ENCODE measurements at places on chromosomes 4 and X.
A peak's percentile ranks its signal among the peaks of the same experiment; 100 is the strongest.

DNA sequence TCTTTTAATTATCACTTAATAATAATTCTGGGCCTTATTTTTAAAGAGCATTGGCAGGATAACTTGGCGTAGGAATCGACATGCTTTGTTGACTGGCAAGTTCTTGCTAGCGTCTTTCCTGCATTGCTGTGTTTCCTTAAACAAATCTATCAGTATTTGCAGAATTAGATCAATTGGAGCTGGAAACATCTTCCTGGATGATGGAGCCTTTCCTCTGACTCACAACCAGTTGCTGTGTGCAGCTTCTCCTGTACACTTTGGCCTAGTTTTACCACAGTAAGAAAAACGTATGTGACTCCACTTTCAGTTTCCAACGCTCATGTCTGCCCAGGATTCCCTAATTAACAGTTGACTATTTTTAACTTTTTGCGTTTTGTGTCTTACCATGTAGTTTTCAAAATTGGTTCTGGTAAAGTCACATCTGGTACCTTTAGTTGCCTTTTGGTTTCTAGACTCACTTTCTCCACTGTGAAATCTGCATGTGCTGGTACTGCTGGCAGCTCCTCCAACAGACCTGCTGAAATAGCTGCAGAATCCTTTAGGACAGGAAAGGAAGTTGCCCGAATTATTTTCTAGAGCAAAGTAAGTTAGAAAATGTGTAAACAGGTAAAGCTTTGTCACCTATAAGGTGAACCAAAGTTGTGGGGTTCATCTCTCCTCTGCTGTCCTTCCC, 553.2 kb upstream of the FAT1 start:
- no peak for DNase-seq

DNA sequence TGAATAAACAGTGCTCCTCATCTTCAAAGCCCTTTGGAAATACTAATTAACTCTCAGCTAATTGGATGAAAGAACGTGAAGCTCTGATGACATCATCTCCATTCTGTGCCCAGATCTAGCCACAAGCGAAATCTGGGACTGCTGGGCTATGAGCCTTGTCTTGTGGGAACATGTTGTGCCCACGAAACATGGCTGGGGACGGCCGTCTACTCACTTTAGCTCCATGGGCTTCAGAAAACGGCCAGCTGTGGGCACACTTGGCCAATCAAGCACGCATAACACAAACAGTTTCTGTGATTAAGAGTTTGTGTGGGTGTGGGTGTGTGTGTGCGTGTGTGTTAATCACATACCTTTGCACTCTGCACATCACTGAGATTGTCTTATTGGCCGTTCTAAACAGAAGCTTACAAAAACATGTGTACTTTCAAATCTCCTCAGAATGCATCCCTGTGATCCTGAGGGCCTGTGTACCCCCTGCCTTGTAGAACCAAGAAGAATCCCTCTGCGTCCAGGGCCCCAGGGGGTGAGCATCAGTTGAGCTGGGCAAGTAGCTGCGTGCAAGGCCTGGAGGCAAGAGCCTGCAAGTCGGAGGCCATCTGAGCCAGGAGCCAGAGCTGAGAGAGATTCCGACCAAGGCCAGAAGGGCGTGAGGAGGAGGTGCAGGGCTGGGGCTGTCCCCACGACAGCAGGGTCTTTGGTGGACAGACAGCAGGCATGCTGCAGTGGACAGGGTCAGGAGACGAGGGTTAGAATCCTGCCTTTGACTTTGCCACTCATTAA, 18.7 kb upstream of the ZNF185 start:
- DNase-seq: no peak

- DNase-seq: no peak
Measured at GRCh38 chrX:53261355-53261972, 19.9 kb downstream of the IQSEC2 start.

DNA sequence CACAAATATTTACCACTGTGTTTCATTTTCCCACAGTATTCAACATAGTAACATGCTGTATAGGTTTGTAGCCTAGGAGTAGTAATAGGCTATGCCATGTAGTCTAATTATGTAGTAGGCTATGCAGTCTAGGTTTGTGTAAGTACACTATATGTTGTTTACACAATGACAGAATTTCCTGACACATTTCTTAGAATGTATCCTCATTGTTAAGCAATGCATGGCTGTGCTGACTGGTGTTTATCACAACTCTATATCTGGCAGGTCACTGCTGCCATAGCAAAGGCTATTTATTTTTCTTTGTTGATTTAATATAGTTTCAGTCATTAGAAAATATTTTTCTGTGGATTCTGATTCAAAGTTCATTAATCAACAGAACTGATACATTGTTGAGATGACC, 108.3 kb upstream of the TEX13A start:
- no peak for DNase-seq

DNA sequence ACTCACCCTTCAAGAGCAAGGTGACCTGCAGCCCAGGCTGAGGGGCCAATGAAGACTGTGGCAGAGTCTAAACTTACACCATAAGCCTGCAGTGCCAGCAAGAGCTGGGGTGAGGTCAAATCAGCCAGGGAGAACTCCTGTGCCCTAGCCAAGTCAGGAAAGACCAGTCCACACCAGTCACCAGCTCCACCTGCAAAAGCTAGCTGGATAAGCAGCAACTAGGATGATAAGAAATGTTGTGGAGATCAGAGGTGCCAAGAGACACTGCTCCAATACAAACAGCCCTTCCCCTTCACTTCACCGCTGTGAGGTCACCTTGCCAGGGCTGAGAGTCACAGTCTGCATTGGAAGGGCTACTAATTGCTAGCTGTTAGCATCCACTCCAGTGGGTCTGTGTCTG, 31.3 kb downstream of the NIPAL1 start:
- DNase-seq: no peak

GRCh38 chr4:56247646-56248045, 139.6 kb downstream of the AASDH start:
- DNase-seq: no peak

- no peak for DNase-seq
Measured at GRCh38 chr4:158291334-158292055, 81.2 kb downstream of the TMEM144 start.

- DNase-seq: no peak
Measured at GRCh38 chrX:115913575-115913974, 257.0 kb upstream of the AGTR2 start.

GRCh38 chr4:109615742-109616141, 55.7 kb downstream of the MCUB start:
- no peak for DNase-seq

GRCh38 chr4:102687373-102687981, 73.3 kb downstream of the MANBA start:
- DNase-seq: no peak

DNA sequence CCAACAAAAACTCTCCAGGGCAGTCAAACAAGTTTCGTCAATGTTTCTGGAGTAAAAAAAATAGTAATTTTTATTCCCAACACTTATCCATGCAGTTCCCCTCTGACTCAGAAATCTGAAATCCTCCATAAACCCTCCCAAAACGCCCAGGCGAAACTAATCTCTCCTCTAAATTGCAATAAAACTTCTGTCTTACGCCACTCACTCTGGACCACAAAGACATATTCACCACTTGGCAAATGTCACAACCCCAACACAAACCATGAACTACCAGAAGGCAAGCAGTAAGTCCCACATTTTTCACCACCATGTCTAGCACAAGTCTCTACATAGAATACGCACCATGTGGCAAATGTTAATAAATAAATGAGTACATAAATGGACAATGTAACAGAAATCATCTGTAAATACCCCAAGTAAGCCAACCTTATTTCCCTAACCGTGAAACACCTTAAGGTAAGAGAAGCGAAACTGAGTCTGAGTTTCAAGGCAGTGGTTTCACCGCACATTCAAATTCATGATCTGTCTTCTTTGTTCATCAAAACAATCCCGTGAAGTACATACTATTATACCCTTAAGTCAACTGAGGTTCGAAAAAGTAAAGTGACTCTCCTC, 1.6 kb downstream of the PAPSS1 start:
- no peak for DNase-seq

GRCh38 chrX:123835661-123836371, 24.0 kb upstream of the XIAP start:
- no peak for DNase-seq

DNA sequence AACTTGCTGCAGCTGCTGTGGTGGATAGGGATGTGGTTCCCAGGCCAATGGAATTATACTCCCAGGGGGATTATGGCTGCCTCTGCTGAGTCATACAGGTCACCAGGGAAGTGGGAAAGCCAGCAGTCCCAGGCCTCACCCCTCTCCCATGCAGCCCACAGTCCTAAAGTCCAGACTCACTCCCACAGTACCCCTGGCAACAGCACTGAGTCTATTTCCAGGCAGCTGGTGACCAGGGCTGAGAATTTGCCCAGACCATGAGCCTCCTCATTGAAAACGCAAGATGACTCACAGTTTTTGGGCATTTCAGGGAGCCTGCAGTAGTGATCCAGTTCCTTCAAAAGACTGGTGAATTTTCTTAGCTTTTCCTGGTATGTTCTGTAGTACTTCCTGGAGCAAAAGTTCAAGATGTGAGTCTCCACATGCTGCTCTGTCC, 137.6 kb downstream of the NPNT start:
- no peak for DNase-seq

DNA sequence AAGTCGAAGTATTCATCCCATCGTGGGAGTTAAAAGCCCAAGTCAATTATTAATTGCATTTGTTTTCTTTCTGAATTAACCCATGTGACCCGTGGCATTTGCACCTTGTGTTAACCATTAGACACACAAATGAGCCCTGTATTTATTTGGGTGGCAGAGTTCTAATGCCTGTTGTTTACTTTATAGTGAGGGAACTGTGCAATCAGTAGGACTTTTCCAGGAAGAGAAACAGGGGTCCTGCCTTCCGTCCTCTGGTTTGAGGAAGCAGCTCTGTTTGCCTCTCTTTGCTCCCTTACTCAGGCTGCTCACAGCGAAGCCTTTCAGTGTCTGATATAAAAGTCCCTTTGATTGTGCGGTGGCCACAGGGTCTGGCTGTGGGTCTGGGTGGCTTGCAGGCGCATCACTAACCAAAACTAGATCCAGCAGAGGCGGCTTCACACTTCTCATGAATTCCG, 263.6 kb downstream of the PTTG2 start:
- no peak for DNase-seq

DNA sequence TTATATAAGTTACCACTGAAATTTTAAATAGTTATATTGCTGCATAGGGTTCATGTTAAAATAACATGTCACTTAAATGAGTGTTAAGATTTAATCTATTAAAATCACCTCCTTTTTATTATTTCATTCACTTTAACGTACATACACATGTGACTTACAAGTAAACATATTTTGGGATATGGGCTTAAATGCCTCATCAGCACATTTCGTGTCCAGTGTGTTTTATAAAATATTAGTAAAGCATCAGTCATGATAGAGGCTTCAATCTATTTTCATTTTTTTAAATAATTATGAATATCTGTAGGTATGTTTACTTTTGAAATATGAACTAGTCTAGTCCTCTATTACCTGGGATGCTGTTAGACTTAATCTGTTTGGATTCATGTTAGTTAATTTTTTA, 143.6 kb downstream of the NPNT start:
- no peak for DNase-seq

DNA sequence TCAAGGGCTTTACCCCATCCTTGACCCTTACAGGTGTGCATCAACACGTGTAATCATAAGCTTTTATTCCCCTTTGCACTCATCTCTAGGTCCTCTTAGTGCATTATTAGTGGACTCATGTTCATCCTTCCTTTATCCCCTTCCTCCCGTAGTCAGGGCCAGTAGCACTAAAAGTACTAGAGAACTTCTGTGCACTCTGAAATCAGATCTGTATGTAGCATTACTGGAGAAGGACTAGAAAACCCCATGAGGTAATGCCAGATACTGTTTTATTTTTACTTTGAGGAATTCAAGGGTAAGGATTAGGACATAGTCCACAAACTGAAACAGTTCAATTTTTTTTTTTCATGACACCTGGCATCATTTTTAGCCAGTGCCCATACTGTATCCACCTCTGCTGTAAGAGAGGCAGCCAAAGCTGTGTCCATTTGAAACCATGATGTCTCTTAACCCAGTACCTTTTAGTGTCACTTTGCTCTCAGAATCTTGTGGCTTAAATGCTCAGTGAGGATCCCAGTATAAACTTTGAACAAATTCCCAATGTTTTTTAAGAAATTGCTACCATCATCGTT, 134.7 kb downstream of the FNIP2 start:
- DNase-seq: no peak

- no peak for DNase-seq
Measured at GRCh38 chr4:98232202-98232601, 29.0 kb upstream of the RAP1GDS1 start.

DNA sequence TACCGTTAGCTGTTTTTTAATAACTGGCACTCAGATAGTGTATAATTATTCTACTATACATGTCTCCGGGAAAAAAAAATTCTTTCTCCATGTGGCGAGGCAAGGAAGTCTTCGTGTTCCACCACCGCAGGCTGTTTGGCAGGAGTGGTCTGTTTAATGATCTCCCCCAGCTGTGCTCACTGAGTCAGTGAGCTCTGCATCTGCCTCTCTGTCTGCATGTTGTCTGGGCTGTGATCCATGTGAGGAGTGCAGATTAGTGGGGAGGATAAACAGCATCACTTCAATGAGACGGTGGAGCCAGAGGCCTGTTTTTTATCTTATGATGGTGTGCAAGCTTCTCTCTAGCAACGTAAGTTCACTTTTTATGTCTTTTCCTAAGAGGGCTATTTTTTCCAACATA, 69.8 kb downstream of the RPS3A start:
- peak; percentile 66 for DNase-seq

DNA sequence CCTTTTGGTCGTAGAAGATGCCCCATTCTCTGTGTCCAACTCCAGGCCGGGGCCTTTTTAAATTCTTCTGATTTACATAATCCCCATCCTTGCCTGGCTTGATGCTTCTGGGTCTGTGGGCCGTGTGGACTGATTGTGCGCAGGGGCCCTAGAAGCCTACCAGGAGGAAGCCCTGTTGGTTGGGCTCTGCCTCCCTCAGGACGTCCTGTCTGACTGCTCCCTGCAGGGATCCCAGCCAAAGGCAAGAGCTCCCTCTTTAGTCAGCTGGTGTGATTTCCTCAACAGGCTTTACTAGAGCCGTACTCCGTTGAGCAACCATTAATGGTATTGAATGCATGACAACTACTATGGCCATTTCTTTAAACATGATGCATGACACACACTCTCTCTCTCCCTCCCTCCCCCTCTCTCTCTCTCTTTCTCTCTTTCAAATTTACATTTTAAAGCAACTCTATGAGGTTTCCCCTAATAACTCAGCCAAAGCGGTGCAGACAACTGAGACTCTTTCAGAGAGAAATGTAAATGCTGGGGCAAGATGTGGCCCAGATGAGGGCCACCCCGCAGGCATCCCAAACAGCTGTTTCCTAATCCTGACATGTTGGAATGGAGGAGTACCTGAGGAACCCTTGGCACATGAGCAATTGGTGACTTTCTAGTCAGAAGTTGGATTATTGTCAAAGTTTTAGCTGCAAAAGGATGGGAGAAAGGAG, 117.3 kb downstream of the DRD5 start:
- DNase-seq: no peak

DNA sequence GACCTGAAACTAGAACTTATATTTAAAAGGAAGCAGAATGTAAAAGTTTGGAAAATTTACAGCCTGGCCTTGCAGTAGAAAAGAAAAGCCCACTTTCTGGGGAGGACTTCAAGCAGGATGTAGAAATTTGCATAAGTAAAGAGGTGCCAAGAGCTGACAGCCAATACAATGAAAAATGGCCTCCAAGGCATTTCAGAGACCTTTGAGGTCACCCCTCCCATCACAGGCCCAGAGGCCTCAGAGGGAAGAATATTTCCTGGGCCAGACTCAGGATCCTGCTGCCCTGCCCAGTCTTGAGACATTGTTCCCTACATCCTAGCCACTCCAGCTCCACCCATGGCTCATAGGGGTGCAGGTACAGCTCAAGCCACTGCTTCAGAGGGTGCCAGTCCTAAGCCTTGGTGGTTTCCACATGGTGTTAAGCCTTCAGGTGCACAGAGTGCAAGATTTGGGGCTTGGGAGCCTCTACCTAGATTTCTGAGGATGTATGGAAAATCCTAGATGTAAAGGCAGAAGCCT, 518.9 kb upstream of the INTU start:
- no peak for DNase-seq
